BE2C (cell line): ENCODE measurements at places on chromosomes 16 and 17.

- DNase-seq = no peak
Observed at GRCh38 chr17:63503341-63503705, 19.8 kb upstream of the KCNH6 start.

DNA sequence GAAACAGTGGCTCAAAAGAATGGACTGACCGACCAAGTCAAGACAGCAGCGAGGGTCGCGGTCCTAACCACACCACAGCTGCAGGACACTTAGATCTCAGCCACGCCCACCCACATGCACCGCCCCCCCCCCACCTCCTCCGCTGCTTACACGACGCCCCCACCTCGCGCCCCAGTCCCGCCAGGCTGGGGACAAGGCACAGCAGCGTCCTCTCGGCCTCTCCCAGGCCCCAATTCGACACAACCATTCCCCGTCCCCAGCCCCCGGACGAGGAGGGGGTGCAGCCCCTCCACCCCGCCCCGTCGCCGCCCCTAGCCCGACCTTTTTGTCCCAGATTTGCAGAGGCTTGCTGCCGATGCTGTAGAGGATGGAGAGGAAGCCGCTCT is 477 bp downstream of the CFAP20 start:
- DNase-seq = peak; percentile 35

DNA sequence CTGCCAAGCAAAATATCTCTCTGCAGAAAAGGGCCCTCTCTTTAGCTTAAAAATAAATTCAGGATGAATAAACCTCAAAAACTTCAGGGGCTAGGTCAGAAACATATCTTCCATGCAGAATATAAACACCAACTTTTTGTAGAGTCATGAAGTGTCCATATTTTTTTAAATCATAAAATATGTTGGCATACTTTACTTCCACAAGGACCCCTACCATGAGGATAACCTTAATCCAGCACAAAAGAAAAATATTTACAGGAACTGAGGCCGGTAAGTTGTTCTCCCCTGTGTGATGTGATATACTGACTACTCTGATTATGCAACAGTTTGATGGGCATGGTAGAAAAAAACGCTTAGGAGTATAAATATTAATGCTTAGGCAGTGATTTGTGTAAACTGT is 264.8 kb upstream of the CDH11 start:
- DNase-seq = no peak

DNA sequence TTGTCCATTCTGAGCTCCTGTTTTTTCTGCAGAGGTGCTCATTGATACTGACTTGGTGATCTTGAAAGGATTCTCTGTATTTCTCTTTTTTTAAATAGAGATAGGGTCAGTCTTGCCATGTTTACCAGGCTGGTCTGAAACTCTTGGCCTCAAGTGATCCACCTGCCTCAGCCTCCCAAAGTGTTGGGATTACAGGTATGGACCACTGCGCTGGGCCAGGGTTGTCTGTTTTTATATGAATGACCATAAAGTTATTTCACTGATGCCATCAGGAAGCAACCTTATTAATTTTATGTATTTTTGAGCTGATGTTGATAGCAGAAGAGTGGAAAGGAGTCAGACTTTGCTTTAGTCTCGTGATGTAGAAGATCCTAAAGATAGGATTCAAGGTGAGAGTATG is 35.7 kb upstream of the METTL9 start:
- DNase-seq = no peak

GRCh38 chr17:76405607-76405966 is 21.2 kb downstream of the SPHK1 start:
- no peak for DNase-seq

- no peak for DNase-seq
Observed at GRCh38 chr17:50266384-50267073, 7.7 kb upstream of the TMEM92 start.

DNA sequence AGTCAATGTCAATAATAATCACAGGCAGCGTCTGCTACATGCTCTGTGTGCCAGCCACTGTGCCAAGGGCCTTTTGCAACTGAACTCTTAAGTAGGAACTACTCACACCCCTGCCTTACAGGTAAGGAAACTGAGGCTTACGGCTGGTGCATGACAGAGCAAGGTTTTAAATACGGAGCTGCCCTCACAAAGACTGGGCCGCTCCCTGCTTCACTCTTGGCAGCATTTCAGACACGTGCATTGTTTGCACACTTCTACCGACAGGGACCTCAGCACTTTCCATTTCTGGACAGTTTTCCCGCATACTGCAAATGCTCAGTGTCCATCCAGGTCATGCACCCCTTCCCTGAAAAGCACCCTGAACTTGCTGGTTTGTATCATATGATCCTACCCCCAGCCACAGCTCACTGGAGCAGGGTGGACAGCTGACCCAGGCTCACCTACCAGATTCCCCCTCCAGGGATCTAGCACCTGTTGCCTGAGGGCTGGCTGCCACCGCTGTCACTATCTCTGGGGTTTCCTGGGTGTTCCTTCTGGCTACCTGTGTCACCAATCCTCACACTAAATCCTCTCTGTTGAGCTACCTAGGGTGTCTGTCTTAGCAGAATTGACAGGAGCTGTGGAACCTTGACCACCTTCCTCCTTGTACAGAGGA is 142.9 kb downstream of the C16orf78 start:
- no peak for DNase-seq

DNA sequence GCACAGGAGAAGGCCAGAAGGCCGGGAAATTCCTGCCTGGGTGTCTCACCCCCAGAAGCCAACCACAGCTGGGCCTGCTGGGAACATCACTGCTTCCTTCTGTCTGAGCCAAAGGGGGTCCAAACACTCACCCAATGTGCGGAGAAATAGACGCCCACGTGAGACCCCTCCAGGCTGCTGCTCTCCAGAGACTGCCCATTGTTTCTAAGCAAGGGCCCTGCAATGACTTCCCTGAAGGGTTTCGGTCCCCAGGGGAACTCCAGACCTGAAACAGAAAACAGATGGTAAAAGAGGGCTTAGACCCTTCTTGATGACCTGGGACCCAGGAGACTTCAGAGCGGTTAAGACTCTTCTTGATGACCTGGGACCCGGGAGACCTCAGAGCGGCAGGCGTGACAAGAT is 41.3 kb downstream of the MRM3 start:
- no peak for DNase-seq

- DNase-seq = no peak
Observed at GRCh38 chr17:63579633-63580032, 21.1 kb upstream of the TACO1 start.

GRCh38 chr17:49861150-49861884 is 13.4 kb upstream of the TAC4 start:
- DNase-seq = peak; percentile 45

DNA sequence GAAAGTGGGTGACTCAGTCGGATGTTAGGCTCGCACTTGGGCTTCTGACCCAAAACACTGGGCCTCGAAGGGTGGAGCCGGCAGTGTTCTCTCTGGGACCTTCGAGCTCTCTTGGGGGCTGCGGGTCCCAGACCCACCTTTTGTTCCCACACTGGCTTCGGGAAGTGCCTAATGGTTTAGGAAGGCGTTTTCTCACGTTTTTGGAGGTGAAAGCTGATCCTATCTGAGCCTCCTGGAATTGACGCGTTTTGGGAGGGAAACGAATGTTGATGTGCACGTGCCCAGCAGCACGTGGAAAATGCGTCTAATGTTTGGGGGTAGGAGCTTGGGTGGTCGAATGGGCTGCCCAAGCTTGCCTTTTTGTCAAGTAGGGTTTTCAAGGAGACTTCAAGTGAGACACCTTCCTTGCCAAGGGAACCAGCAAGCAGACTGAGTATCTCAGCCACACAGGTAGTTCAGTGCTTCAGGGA is 666 bp downstream of the HGS start:
- no peak for DNase-seq

DNA sequence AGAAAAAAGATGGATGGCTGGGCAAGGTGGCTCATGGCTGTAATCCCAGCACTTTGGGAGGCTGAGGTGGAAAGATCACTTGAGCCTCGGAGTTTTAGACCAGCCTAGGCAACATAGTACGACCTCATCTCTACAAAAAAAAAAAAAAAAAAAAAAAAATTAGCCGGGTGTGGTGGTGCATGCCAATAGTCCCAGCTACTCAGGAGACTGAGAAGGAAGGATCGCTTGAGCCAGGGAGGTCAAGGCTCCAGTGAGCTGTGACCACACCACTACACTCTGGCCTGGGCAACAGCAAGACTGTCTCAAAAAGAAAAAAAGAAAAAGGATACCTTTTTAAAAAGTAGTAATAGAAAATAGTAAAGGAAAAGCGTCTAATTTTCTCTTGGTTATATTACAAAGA is 20.7 kb downstream of the ZNF652 start:
- DNase-seq = no peak

DNA sequence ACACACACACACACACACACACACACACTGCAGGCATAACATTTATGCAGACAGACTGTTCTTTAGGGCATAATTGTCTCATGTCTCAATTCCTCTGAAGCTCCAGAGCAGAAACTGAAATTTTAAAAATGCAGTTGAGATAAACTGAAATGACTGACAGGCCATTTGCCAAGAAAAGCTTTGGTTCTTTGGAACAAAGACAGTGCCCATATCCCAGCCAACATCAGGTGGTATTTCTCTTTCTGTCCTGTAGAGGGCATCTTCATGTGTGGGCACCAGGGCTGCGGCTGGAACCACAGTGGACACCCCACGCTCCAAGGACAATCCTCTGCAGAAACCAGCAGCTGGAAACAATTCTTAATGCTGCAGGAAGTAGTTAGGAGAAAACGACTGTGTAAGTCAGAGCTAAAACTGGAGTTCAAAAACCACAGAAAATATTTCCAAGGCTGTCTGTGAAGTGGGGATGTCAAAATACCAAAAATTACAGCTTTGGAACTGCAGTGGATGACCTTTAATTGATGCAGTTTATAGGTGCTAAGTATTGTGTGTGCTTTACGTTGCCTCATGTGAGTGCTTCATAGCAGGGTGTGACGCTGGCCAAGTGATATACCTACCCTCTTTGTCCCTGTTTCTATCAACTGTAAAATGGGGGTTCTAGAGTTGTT is 10.6 kb upstream of the MEFV start:
- peak; percentile 44 for DNase-seq

- no peak for DNase-seq
Observed at GRCh38 chr17:34358631-34359030, 2.4 kb downstream of the CCL13 start.

- DNase-seq = no peak
Observed at GRCh38 chr16:31267332-31268032, 7.7 kb downstream of the ITGAM start.

DNA sequence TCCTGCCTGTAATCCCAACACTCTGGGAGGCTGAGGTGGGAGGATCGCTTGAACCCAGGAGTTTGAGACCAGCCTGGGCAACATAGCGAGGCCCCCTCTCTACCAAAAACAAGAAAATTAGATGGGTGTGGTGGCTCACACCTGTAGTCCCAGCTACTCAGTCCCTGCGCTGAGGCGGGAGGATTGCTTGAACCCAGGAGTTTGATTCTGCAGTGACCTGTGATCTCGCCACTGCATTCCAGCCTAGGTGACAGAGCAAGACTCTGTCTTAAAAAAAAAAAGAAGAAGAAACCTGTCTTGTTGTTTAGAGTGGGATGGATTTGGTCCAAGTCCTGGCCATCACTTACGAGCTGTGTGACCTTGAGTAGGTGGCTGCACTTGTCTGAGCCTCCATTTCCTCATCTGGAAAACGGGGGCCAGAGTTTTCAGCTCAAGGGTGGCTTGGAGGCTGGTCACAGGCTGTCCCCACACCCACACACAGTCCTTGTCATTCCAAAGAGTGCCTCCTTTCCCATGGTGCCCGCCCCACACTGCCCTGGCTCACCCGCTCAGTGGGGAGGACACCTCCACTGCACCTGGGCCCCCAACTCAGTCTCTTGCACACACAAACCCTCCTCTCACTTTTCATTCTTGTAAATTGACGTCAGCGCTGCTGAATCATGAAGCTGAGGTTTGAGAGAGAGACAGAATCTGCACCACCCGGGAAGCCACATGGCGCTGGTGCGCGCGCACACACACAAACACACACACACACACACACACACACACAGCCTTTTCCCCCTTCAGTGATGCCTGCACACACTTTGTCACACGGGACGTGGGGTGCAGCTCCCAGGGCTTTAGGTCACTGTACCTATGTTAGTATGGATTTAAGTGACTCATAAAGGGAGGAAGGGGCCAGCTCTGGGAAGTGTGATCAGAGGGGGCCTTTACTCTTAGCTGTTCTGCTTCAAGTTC is 4.2 kb downstream of the SOCS1 start:
- DNase-seq = no peak

- DNase-seq = no peak
Observed at GRCh38 chr16:442976-443375, 17.5 kb downstream of the RAB11FIP3 start.
